Stimulated activated CD4-positive, alpha-beta T cell treated with anti-CD3 and anti-CD28 coated beads, TNF-alpha, amount 100 ng/mL, for 1 hour (primary cell): ENCODE measurements at places on chromosomes 7 and 10.

- no peak for DNase-seq
Measured at GRCh38 chr7:156640949-156641485, 443 bp downstream of the RNF32 start.

DNA sequence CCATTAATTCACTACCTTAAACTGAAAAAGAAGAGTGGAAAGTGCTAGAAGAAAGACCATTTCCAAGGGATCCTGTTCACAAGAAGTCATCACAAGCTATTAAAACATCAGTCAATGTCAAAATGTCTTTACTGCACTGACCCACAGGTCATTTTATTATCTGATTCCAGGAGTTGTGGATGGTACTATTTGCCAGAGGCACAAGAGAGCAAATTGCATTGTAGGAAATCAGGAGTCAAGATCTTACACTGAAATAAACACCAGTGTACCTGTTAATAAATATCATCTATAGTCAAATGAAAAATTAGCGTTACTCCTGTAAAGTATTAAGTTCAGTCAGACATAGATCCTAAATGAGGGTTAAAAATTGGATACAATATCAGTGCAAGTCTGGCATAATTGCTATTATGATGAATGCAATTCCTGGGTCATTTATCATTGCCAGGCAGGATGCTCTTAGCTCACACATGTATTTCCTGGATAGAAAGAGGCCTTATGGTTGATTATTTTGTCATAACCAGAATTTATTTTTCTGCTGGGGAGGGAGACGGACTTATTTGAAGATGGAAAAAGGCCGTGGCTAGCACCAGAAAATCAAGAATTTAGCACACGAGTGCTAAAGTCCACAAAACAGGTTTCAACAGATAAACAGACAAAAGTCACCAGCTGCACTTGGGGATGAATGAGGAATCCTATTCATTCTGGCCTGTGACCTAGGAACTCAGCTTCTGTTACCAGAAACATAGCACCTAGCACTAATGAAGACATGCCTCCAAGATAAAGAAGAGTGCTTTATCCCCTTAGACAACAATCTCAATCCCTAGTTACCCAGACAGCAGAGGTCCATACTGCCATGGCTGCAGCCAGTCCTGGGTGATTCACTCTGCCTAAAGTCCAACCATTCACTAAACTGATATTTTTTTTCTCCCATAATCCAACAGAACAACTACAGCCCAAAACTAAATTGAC is 683.1 kb upstream of the POM121L12 start:
- no peak for DNase-seq

- DNase-seq = no peak
Measured at GRCh38 chr7:107111196-107111595, 57.6 kb upstream of the HBP1 start.

GRCh38 chr7:51070151-51070550 is 246.5 kb downstream of the COBL start:
- no peak for DNase-seq

GRCh38 chr10:116756277-116756676 is 13.9 kb upstream of the HSPA12A start:
- DNase-seq = no peak

GRCh38 chr7:155342313-155342712 is 44.6 kb downstream of the INSIG1 start:
- no peak for DNase-seq

DNA sequence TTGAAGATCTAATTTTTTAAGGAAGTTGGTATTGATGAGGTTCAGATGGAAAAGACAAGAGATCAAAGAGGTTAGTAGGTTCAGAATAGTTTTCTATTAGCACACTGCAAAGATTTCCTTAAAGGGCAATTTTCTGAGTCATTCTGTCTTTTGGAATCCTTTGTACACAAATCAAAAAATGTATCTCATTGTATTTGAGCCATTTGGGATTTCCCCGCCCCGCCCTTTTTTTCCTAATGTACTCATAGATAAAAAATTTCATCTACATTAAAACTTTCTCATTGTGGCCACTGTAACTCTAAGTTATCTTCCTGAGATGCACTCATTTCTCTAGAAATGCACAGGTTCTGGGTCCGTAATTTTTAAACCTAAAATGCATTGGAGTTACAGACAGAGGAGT is 12.1 kb downstream of the GIMAP6 start:
- DNase-seq = no peak

DNA sequence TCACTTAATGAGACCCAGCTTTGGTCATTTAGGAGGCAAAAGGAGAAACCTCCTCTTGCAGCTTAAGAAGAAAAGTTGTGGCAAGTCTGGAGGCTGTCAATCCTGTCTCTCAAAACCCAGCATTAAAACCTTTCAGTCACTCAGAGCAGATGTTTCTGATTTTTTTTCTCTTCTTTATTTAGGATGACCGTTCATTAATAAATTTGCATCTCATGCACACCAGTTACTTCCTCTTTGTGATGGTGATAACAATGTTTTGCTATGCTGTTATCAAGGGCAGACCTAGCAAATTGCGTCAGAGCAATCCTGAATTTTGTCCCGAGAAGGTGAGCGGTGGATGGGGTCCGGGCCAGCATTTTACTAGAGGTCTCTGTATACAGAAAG is 32.0 kb downstream of the TMEM248 start:
- no peak for DNase-seq

DNA sequence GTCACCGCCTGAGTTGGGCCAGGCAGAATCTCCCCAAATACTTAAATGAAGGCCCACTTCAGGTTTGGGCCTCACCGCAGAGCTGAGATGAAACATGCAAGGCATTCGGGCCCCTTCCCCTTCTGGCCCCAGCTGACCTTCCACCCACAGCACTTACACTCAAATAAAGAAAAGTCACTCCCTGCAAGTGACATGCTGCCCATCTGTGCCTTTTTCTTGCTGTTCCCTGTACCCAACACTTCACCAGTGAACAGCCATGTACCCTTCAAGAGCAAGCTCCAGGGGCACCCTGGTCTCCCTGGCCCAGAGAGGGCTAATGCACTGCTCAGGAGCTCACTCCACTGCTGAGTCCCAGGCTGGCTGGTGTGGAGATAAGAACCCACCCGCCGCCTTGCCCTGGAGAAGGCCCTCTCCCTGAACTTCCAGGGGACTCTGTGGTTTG is 40.7 kb downstream of the ZCCHC24 start:
- no peak for DNase-seq

DNA sequence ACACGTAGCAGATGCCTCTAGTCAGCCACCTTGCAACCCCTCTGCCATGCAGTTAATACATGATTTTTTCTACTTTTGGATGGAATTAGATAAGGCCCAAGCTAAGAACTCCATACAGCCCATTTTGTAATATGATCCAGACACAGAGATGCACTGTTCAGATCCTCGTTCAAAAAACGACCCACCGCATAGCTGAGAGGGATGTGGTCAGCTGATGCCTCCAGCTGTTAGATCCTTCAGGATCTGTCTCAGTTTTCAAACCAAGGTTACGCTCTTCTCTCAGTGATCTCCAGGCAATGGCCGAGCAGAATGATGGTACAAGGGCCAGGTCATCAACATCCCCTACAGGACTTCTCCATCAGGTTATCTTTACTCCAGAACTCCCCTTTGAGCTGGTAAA is 881.7 kb upstream of the C7orf33 start:
- DNase-seq = no peak

DNA sequence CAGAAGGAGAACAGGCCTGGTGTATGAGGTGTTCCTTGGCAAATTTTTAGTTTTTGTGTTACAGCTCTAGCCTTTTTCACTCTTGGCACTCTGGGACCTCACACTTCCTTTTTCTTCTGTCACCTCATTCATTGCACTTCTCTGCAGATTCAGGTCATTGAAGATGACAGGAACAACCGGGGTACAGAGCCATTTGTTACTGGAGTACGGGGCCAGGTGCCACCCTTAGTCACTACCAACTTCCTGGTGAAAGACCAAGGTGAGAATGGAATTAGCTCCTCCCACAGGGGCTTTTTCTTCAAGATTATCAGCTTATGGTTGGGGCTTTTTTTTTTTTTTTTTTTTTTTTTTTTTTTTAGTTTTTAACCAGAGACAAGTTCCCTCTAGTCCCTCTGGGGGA is 18.5 kb upstream of the CHCHD1 start:
- no peak for DNase-seq

DNA sequence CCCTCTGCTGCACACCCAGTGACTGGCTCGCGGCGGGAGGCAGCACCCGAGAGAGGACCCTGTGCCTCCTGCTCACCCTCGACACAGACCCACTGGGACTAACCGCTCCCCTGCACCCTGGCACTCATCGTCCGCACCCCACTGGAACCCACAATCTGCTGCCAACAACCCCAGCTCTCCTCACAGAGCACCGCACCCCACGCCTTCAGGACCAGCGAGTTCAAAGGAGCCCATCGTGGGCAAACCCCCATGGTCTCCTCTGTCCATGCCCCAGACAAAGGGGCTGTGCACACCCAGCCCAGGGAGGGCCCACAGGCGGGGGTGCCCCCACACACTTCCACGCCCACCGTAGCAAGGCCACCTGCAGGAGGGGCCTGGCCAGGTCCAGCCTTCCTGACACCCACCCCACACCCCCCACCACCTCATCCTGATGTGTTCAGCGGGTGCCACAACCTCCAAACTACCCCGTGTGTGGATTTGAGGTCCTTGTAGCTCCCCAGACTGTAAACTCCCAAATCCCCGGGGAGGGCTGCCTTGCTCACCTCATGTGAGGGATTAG is 14.0 kb downstream of the RASGEF1A start:
- DNase-seq = no peak

- DNase-seq = no peak
Measured at GRCh38 chr10:98150544-98150943, 16.1 kb downstream of the R3HCC1L start.
